Vagina (tissue), 2 donors: ENCODE measurements at places on chromosomes 1 and 21.

DNA sequence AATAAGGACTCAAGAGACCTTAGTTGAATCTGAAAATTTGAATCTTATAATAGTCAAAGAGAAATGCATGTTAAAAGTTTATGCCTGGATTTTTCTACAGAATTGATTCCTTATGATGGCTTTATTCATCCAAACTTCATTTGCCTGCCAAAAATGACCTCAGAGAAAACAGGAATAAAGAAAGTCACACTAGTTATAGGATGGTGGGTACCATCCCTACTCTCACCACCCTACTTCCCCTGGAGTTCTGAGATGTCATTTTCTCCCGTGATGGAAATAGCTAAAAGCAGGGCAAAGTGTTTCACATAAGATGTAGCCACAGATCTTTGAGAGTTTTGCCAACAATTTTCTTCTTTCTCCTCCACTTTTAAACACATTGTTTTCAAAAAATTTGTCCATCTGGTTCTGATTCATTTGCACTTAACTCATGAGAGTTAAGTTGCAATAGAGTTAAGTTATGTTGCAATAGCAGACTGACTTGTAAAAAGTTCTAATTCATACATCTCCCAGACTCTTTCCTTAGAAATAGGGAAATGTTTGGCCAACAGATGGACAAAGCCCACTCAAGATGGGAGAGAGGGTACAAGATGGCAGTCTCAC lies 384.6 kb downstream of the PLPP3 start:
- DNase-seq: no peak

- no peak for DNase-seq
Observed at GRCh38 chr1:938088-938683, 14.5 kb downstream of the SAMD11 start.

- no peak for DNase-seq
Observed at GRCh38 chr1:225408249-225408648, 19.6 kb downstream of the LBR start.

- no peak for DNase-seq
Observed at GRCh38 chr1:209960926-209961325, 22.9 kb downstream of the SYT14 start.

DNA sequence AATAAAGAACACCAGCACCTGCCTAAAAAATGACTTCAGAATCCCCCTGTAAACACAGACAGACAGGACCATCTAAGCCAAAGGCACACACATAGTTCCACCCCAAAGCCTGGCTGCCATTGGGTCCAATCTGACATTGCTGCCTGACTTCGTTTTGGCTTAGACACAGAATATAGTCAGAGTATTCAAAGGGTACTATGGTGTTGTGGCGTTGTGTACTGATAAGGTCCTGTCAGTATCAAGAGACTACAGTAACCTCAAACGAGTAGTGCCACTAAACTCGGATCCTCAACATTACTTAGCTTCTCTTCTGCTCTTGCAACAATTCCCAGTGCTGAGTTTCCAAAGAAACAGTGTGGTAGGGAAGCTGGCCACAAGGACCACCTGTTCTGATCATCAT lies 169.3 kb upstream of the NR5A2 start:
- no peak for DNase-seq

GRCh38 chr1:30909365-30910068 lies 959 bp upstream of the SDC3 start:
- DNase-seq: no peak

DNA sequence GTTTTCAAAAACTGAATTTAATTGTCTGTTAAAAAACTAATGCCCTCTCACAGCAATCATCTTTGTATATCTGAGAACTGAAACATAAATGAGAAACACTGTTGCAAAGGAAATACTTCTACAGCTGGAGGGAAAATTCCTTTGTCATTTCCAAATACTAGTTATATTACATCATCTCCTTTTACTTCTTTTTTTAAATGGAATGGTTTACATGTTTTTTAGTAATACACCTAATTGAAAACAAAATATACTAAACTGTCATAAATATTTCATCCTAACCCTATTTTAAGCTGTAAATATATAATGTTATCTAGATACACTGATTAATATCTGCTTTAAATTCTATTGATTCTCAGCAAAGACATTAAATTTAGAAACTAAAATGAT lies 19.1 kb downstream of the CDC42BPA start:
- no peak for DNase-seq

DNA sequence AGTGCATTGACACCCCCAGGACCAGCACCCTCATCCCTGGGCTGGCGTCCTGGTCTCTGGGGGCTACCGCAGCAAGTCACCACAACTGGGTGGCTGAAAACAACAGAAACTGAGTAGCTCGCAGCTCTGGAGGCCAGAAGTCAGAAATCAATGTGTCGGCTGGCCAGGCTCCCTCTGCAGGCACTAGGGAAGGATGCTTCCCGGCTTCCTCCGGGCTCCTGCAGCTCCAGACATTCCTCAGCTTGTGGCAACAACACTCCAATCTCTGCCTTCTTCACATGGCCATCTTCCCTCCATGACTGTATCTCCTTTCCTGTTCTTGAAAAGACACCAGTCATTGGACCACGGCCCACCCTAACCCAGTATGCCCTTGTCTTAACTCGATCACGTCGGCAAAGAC lies 224.2 kb downstream of the NPHP4 start:
- DNase-seq: no peak

DNA sequence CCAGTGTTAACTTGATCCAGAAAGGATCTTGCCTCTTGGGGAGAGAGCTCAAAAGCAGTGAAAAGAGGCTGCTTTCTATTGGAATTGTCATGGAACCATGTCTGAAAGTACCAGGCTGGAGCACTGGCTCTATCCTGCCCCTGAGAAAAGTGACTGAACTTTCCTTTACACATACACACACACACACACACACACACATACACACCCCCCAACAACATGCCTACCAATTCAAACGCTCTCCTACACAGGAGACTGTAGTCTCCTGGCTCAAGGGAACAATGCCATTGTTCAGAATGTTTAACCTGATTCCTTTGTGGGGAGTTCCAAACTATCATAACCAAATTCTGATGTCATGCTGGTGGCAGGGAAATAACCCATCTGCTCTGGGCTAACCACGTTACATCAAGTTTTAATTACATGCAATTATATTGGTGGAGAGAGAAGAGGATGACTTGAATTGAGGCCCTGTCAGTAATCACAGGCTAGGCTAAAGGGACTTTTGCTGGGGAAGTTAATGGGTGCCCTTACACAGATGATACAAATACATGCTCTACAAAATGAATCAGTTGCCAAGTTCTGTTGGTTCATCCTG lies 52.3 kb upstream of the DUSP10 start:
- DNase-seq: no peak

GRCh38 chr1:167752219-167752985 lies 30.6 kb downstream of the MPZL1 start:
- no peak for DNase-seq

- DNase-seq: no peak
Observed at GRCh38 chr1:246435421-246436041, 71.5 kb downstream of the SMYD3 start.

DNA sequence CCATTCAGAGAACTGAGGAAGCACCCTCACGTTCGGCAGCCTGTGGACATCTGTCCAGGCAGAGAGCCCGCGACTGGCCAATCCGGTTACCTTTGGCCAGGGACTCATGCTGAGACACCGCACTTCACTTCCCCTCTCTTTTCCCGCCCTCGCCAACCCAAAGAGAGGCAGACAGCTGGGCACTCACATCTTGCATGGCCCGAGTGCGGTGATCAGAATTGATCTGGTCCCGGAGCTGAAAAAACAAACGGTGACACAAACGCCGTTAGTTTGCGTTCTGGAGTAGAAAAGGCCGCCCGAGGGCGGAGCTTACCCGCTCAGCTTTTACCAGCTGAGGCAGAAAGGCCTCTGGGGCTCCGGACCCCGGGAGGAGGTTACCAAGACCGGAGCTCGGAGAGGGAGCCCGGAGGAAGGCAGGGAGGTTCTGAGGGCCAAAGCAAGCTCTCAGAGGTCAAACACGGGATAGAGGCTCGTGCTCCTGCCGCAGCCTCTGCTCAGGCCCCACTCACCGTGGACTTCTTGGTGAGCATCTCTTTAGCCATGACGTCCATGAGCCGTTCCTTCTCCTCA lies 376 bp downstream of the SF3A3 start:
- no peak for DNase-seq

DNA sequence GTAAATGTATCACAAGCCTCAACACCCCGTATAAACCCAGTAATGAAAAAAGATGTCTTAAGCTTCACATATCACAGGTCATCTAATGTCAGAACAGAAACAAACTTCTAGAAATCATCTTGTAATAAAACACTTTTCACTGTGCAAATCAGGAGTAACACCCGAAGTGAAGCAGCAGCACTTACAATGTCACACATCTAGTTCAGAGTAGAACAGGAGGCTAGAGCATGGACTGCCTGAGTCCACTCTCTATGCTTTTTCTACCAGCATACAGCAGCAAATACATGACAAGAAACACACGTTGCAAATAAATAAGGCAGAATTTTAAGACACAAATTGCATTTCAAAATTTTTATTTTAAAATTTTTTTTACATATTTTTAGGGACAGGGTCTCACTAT lies 57.2 kb downstream of the AKT3 start:
- no peak for DNase-seq

GRCh38 chr1:84387480-84388163 lies 10.7 kb upstream of the DNASE2B start:
- DNase-seq: no peak

- DNase-seq: no peak
Observed at GRCh38 chr1:182802006-182802803, 12.6 kb downstream of the NPL start.

DNA sequence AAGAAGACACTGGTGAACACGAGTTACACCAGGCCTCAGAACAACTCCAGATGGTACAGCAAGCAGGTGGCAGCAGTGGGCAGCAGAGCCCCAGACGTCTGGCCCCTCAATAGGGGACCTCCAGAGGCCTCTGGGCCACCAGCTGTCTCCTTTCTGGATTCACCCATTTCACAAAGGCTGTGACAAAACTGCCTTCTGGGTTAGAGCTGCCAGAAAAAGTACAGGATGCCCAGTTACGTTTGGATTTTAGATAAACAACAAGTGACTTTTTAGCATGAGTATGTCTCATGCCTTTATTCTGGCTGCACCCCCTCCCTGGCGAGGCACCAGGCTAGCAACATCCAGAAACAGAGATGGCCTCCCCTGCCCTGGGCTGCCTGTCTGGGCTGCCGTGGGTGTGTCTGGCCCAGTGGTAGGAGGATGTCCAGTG lies 30.1 kb downstream of the ITPKB start:
- no peak for DNase-seq

- no peak for DNase-seq
Observed at GRCh38 chr1:9181176-9181906, 52.4 kb upstream of the GPR157 start.

- no peak for DNase-seq
Observed at GRCh38 chr1:23718482-23718881, 24.8 kb upstream of the ELOA start.

GRCh38 chr1:174118751-174119150 lies 40.6 kb upstream of the RABGAP1L start:
- DNase-seq: no peak
